Endothelial cell of umbilical vein (primary cell): ENCODE measurements at places on chromosomes 12 and 14. TPM values are rescaled to one million over a fixed set of nuclear protein-coding genes. Genes with fewer than 3 reads are reported as not detected.

Gene DHRS2
- total RNA-seq = 0.44 TPM in 1 of 2 replicates, not detected in the other

Gene ASPG
- not detected in 2 replicates for total RNA-seq

Gene RFLNA
- 3.4 and 19.7 TPM in 2 replicates for total RNA-seq

DNA sequence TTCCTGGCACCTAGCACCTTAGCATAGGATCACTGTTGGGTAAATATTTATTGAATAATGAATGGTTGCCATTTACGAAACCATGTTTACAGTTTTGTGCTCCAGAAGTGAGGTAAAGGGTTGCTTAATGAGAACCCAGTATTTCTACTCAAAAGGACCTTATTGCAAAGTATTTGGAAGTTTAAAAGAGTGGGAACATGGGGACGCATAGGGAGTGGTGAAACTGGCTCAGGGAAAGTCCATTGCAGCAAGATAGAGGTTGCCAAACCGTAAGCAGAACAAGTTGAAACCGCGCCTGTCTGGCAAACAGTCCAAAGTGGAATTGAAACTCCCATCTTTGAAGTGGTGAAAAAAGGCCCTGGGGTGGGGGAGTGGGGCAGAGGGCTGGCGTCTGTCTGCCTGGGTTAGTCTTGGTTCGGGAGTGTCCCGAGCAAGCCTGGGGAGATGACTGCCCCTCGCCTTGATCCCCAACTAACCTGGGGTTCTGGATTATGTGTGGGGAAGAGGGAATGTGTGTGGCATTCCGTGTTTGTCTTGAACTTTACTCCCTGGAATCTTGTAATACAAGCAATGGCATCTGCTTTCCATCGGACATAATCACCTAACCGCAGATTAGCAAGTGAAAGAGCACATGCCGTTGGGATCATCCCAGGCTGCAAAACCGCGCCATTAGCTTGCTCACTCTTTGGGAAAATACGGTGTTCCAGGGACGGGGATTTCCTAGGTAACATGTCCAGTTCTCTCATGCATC is 7.2 kb downstream of the ALDH2 start:
- no peak for DNase-seq

DNA sequence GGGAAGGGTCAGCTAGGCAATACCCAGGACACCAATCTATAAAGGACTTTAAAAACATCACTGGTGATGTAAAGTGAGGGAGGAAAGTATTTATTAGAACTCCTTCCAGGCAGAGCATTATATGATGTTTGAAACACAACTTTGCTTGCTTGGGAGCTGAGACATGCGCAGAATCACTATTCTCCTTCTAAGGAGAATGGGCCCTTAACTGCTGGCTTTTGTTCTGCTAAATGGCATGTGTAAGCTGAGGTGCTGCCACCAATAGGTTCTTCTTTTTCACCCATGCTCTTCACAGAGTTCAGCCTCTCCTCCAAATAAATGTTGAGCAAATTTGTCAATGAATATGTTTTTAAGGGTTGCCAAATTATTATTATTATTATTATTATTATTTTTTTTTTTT is 3.9 kb downstream of the STAC3 start:
- no peak for DNase-seq

DNA sequence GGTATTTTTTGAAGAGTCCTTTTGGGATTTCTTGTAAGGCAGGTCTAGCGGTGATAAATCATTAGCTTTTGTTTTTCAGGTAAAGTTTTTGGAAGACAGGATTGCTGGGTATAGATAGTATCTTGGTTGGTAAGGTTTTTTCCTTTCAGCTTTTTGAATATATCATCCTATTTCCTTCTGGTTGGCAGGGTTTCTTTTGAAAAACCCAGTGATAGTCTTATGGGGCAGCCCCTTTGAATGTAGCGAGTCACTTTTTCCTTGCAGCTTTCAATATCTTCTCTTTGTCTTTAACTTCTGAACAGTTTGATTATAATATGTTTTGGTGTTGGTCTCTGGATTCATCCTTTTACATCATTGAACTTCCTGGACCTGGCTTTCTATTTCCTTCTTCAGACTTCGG is 20.2 kb downstream of the TMX1 start:
- no peak for DNase-seq

- no peak for DNase-seq
Measured at GRCh38 chr12:46459861-46460545, 87.4 kb upstream of the SLC38A2 start.
